ENCODE measurements at places on chromosomes 6 and 20. TPM values are rescaled to one million over a fixed set of nuclear protein-coding genes. Genes with fewer than 3 reads are reported as not detected.

- no peak for DNase-seq
- H3K4me3 ChIP-seq, result peak overlapping the region; percentile 65
- H3K4me1 ChIP-seq, result peaks cover 26% of the 10 kb centered on the region
- H3K36me3 ChIP-seq, result no peaks in the 10 kb centered on the region
These were observed 1.1 kb downstream of the CD109 start for GRCh38 chr6:73696966-73697655.

Gene ADGRB3
- total RNA-seq, result 2.7 TPM

- H3K4me3 ChIP-seq, result peak overlapping the region; percentile 44
- peaks cover 16% of the 10 kb centered on the region for H3K4me1 ChIP-seq
- no peak overlapping the region for H3K27ac ChIP-seq
These were observed 181.2 kb downstream of the TBXT start for GRCh38 chr6:165986311-165986913.

DNA sequence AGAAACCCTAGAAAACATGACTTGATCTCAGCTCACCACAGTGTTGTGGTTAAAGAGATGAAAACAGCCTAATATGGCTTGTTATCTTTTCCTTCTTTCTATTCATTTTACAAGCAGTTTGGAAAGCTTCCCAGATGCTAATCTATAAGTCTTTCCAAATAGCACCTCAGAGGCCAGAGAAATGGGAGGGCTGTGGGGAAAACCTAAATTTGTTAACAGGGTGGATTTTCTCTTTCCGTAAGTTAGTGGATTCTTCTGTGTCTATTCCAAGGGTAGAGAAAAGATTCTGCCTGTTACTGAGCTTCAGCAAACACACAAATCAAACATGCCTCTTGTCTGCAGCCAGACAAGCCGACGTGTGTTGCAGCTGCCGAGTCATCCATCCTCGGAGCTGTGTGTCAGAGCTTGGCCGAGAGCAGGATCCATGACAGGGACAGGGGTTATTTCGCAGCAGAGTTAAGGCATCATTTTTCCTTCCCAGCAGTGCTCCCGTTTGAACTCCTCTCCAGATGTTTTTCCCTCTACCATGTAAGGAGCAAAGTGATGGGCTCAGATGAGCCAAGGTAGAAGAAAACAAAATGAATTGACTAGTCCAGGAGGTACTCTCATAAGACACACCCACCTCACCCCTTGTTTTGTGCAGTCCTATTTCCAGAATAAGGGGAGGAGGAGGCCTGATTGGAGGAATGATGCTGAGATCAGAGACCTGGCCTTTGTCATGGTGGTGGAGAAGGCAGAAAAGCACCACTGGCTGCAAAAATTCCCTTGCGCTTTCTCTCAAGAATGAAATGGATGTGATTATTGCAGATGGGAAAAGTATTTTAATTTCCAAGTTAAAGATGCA, 560.0 kb downstream of the C6orf118 start:
- H3K27me3 ChIP-seq, result no peaks in the 10 kb centered on the region
- DNase-seq, result no peak
- no peak overlapping the region for H3K27ac ChIP-seq
- no peak overlapping the region for H3K4me3 ChIP-seq
- H3K4me1 ChIP-seq, result no peaks in the 10 kb centered on the region

DNA sequence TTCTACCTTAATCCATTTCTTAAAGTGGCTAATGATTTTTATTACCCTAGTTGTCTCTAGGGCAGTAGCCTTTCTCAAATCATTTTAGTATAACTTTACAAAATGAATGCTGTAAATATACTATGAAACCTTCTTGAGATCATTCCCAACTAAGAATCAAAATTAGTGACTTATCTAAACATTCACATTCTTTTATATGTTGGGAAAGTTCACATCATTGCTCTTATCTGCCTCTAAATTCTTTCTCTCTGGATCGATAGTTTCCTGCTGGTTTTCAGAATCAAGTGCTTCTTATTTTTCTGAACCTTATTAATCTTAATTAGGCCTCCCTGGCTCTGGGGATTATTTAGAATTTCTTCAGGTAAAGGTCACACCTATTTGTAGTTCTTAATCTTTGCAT, 126.8 kb downstream of the BCKDHB start:
- no peak for DNase-seq
- H3K27me3 ChIP-seq, result no peaks in the 10 kb centered on the region
- no peak overlapping the region for H3K4me3 ChIP-seq
- H3K27ac ChIP-seq, result no peak overlapping the region
- no peaks in the 10 kb centered on the region for H3K4me1 ChIP-seq

DNA sequence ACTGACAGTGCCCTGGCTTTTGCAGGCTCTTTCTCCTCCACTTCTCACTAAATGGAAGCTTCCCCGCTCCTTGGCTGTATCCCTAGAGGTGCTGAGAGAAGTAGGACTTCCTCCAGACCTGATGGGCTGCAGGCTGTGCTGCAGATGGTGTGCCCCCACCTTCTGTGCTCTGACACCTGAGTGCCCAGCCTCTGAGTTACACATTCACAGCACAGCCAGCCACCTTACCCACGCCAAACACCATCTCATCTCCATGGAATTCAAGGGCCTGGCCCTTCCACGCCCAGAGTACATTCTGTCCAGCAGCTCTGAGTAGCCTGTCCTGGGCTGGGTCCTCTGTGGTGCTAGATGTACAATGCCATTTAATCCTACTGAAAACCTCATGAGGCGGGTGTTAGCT, 5.3 kb downstream of the SFTA2 start:
- no peak overlapping the region for H3K4me3 ChIP-seq
- H3K27ac ChIP-seq, result peak overlapping the region; percentile 23
- H3K4me1 ChIP-seq, result no peaks in the 10 kb centered on the region
- H3K27me3 ChIP-seq, result no peaks in the 10 kb centered on the region
- peaks cover 40% of the 10 kb centered on the region for H3K36me3 ChIP-seq

All from vagina (tissue), 2 donors.